ENCODE measurements at places on chromosomes 7 and 10. TPM values are rescaled to one million over a fixed set of nuclear protein-coding genes. Genes with fewer than 3 reads are reported as not detected.

The TRPV5 gene
- total RNA-seq: not detected

The CPXM2 gene
- total RNA-seq: 114 TPM

The CALML3 gene
- not detected for total RNA-seq

The SORBS1 gene
- 1.6 TPM for total RNA-seq

The SAMD8 gene
- total RNA-seq: 41.6 TPM

The MOGAT3 gene
- not detected for total RNA-seq

The FXYD4 gene
- total RNA-seq: not detected

The ZNF736 gene
- 7.4 TPM for total RNA-seq

The CCL24 gene
- not detected for total RNA-seq

The PTPN12 gene
- total RNA-seq: 60.6 TPM

The OR9A2 gene
- total RNA-seq: not detected

The C10orf62 gene
- not detected for total RNA-seq

The ANXA8L1 gene
- total RNA-seq: not detected

The RBP3 gene
- not detected for total RNA-seq

The ZNF467 gene
- 1.6 TPM for total RNA-seq

The TBC1D12 gene
- total RNA-seq: 15.5 TPM

The PHKG1 gene
- total RNA-seq: 1.3 TPM

The ZNF804B gene
- not detected for total RNA-seq

The CFAP70 gene
- total RNA-seq: 1.2 TPM

The VSTM4 gene
- total RNA-seq: 8.2 TPM

The SND1 gene
- 212 TPM for total RNA-seq

The PTF1A gene
- not detected for total RNA-seq

The CPA1 gene
- 0.39 TPM for total RNA-seq

The CREB3L2 gene
- total RNA-seq: 56.7 TPM

The ZPBP gene
- total RNA-seq: not detected

The MYL10 gene
- total RNA-seq: not detected

The ANKRD1 gene
- 24.2 TPM for total RNA-seq

The CPA4 gene
- 140 TPM for total RNA-seq

The ZNF239 gene
- 5.9 TPM for total RNA-seq

The CLCN1 gene
- 0.07 TPM for total RNA-seq

The PTPRZ1 gene
- total RNA-seq: 0.46 TPM

The ANK3 gene
- 67.8 TPM for total RNA-seq

The ARHGEF35 gene
- total RNA-seq: 1.3 TPM

The FAM171A1 gene
- 19.7 TPM for total RNA-seq

The HOXA5 gene
- total RNA-seq: 1.2 TPM

The DKK1 gene
- total RNA-seq: 134 TPM

The HMX3 gene
- total RNA-seq: not detected

The NODAL gene
- total RNA-seq: not detected
